Activated CD4-positive, alpha-beta T cell treated with anti-CD3 and anti-CD28 coated beads for 36 hours (primary cell): ENCODE measurements at places on chromosomes 2 and 18.

- DNase-seq = no peak
Measured at GRCh38 chr2:48860380-48860779, 104.9 kb upstream of the LHCGR start.

- no peak for DNase-seq
Measured at GRCh38 chr2:164710837-164711765, 89.8 kb upstream of the GRB14 start.

DNA sequence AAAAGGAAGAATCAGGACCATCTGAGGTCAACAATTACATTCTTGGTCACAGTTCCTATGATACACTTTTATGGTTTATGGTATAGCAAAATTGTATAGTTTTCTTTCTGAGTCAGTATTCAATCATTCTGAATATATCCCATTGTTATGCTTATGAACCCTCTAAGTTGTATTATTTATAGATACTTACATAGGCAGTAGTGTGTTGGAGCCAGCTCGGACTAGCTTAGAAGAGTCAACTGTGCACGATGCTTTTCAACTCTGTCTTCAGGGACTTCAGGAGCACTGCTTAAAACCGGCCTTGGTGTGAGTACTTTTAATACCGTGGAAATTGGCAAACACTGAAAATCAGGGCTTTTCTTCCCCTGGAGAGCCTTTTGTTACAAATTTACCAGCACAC is 215.7 kb downstream of the IKZF2 start:
- no peak for DNase-seq

GRCh38 chr2:3601561-3602271 is 6.8 kb downstream of the COLEC11 start:
- no peak for DNase-seq

- DNase-seq = no peak
Measured at GRCh38 chr2:118841450-118841827, 6.0 kb downstream of the EN1 start.

DNA sequence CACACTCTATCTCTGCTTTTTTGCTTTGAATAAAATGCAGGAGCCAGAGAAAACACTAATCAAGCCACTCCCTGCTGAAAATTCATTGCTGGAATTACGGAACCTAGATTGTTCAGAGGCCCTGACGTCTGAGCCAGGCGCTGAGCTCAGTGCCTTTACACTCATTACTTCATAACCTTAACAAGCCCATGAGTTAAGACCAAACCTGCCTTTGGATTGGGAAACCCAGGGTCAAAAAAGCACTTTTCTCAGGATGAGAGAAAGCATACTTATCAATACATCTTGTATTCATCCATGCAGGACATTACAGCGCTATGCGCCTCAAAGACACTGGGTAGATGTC is 762 bp downstream of the INO80C start:
- DNase-seq = peak; percentile 42

DNA sequence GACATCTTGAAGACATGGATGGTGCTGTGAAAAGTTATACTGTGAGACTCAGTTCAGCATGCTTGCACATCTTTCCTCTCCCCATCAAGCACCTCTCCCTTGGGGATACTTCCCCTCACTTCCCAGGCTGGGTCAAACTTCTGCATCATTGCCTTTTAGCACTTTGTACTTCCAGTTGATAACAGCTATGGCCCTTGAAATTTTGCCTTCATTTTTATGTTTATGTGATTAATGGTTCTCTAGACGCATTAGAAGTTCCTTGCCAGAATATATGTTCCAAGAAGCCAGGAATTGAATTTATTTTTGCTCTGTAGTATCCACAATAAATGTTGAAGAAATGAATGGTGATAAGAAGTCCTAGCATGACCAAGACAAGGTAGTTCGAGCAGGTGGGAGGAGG is 120.9 kb upstream of the ST6GAL2 start:
- DNase-seq = no peak

GRCh38 chr18:45954070-45954934 is 12.8 kb downstream of the EPG5 start:
- DNase-seq = no peak

DNA sequence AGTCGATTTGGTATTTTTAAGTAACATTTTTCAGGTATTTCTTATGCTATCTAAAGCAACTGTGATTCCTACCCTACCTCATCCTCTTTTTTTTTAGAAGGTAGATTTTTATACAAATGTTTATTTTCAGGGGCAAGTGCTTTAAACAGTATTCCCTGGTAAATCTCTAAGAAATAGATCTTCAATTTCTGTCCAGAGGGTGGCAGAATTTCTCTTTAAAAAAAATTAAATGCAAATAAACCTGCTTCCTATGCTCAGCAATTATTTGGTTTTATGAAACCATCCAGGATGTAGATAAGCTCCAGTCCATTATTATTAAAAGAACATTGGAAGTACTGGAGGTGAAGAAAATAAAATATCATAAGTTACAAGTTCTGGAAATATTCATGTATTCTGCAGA is 191.9 kb downstream of the MYO3B start:
- DNase-seq = no peak

DNA sequence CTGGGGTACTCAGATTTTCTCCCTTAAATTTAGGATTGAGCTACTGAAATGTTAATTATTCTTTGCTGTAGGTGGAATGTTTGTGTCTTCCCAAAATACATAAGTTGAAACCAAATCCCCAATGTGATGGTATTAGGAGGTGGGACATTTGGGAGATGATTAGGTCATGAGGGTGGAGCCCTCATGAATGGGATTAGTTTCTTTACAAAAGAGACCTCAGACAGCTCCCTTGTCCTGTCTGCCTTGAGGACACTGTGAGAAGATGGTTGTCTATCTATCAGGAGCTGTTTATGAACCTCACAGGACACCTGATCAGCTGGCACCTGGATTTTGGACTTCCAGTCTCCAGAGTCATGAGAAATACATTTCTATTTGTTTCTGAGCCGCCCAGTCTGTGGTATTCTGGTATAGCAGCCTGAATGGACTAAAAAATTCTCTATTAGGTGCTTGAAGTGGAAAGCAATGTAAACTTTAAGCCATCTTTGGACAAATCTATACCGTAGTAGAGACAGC is 99.2 kb upstream of the UXS1 start:
- DNase-seq = no peak

- DNase-seq = no peak
Measured at GRCh38 chr2:145156199-145156598, 636.3 kb upstream of the ZEB2 start.

DNA sequence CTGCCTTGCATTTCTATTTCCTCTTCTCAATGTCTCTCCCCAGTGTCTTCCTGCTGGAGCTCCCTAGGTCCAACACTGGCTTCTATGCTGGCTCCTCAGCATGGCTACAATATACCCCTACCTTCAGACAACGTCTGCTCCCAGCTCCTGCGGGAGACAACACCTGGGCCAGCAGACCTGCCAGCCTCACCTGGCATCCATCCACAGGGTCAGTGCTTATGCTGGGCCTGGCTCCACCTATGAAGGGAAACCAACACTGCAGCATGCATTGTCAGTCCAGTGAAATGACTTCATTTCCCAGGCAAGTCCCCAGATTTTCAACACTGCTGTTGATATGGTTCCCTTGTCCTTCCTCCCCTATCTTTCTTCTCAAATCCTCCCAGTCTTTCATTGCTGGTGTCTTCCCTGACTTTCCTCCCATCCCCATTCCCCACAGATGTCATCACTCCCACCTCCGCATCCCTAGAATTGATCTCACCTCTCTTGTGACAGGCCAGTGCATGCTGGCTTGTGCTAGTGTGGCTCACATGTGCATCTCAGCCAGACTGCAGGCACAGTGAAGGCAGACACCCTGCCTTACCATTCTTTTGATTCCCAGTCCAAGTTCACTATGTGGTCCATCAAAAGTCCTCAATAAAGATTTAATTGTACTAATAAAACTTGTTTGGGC is 98.0 kb downstream of the MYO5B start:
- no peak for DNase-seq

- DNase-seq = no peak
Measured at GRCh38 chr18:31576670-31577069, 15.0 kb upstream of the TTR start.

GRCh38 chr18:10457767-10458166 is 3.3 kb downstream of the APCDD1 start:
- no peak for DNase-seq

- no peak for DNase-seq
Measured at GRCh38 chr2:51301381-51301780, 269.4 kb upstream of the NRXN1 start.

DNA sequence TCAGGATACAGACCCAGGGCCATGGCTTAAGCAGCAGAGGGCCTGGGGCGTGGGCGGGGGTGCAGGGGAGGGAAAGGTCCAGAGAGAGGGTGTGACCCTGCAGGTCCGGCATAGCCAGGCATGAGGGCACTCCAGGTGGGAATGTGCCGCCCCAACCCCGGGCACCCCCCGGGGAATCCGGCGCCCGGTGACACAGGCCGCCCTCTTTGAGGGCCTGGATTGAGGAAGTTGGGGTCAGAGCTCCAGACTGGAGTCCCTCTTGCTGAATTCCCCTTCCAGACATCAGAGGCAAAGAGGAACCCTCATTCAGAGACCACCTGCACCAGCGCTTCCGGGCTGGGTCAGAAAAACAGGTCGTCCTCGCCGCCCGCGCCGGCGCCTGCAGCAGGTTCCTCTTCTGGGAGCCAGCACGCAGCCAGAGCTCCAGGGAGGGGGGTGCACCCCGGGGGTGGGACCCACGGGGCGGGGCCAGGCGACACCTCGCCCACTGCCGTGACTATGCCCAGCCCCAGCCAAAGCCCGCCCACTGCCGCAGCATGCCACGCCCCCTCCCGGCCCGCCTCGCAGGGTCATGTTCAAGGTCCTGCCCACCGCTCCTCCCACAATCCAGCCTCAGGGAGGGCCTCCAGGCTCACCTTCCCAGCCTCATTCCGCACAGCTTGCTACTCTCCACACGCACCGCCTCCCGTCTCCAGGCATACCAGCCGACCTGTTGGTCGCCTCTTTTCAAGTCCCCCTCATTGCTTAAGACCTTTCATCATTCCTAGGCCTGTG is 98.3 kb upstream of the ID2 start:
- peak; percentile 91 for DNase-seq
